ENCODE measurements at places on chromosomes 16 and 17.
A peak's percentile ranks its signal among the peaks of the same experiment; 100 is the strongest.

- no peak for DNase-seq
Observed at GRCh38 chr17:74464730-74465377, 1.6 kb upstream of the CD300A start.

GRCh38 chr17:77127735-77128361 is 12.9 kb upstream of the SEC14L1 start:
- DNase-seq, result peak; percentile 67

GRCh38 chr17:42118545-42118944 is 2.6 kb downstream of the KAT2A start:
- peak; percentile 60 for DNase-seq

GRCh38 chr16:59973966-59974365 is 1239.8 kb upstream of the GOT2 start:
- no peak for DNase-seq

All from stimulated activated CD4-positive, alpha-beta T cell treated with anti-CD3 and anti-CD28 coated beads, Interleukin-15, amount 100 ng/mL, for 24 hours (primary cell).